Transverse colon (tissue), 4 donors: ENCODE measurements at places on chromosomes 5 and 9. TPM values are rescaled to one million over a fixed set of nuclear protein-coding genes. Genes with fewer than 3 reads are reported as not detected.

DNA sequence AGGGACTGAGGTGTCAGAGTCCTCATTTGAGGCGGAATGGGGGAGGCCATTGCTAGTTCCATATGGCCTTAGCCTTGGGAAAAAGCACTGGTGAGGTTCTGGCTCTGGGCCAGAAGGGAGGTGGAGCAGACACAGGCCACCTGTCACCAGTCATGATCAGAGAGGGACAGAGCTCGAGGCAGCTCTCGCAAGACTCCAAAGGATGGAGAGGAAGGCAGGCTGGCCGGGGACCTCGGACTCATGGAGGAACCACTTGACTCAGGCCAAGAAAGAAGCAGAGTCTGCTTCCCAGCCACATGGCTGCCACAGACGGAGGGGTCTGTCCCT is 29.2 kb upstream of the NSMF start:
- peak; percentile 27 for DNase-seq
- no peaks in the 10 kb centered on the region for H3K36me3 ChIP-seq
- H3K4me3 ChIP-seq, result no peak overlapping the region
- H3K4me1 ChIP-seq, result peaks cover 8% of the 10 kb centered on the region
- no peaks in the 10 kb centered on the region for H3K27me3 ChIP-seq
- H3K27ac ChIP-seq, result no peak overlapping the region

GRCh38 chr9:89759572-89759971 is 154.8 kb downstream of the GADD45G start:
- DNase-seq, result no peak
- no peak overlapping the region for H3K4me3 ChIP-seq
- H3K27ac ChIP-seq, result no peak overlapping the region
- H3K4me1 ChIP-seq, result no peaks in the 10 kb centered on the region
- H3K27me3 ChIP-seq, result no peaks in the 10 kb centered on the region
- no peaks in the 10 kb centered on the region for H3K36me3 ChIP-seq

The MCTP1 gene
- total RNA-seq, result 31.4 TPM

The XPA gene
- total RNA-seq, result 15.2 TPM

The TERT gene
- not detected for total RNA-seq

The ITGA2 gene
- total RNA-seq, result 1.5 TPM

- no peak overlapping the region for H3K27ac ChIP-seq
- H3K27me3 ChIP-seq, result no peaks in the 10 kb centered on the region
- no peaks in the 10 kb centered on the region for H3K4me1 ChIP-seq
- DNase-seq, result no peak
- H3K36me3 ChIP-seq, result no peaks in the 10 kb centered on the region
Measured at GRCh38 chr5:44641820-44642219, 166.9 kb upstream of the MRPS30 start.

- no peaks in the 10 kb centered on the region for H3K36me3 ChIP-seq
- no peak overlapping the region for H3K4me3 ChIP-seq
- H3K4me1 ChIP-seq, result no peaks in the 10 kb centered on the region
- DNase-seq, result no peak
- no peak overlapping the region for H3K27ac ChIP-seq
Measured at GRCh38 chr5:164868761-164869160, 1363.3 kb downstream of the MAT2B start.

DNA sequence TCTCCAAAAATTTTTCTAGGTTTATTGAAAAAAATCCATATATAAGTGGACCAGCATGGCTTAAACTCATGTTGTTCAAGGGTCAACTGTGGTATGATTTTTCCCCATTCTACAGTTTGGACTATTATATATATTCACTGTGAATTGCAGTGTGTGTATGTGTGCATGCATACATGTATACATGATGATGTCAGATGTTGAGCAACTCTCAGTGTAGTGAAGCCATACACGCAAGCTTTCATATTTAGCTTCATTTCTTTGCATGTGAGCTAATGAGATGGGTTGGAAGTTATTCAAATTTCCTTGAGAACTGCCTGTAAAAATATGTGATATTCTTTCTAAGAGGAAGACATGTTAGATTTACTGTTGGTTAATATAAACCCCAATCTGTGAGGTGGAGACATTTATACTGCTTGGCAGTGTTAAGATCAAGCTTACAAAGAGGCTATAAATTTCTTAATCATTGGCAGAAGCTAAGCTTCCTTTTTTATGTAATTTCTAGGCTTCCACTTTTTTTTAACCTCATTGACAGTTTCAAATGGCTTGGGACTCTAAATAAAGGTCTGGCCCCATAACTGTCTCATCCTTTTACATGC is 134.8 kb downstream of the GABRG2 start:
- no peak overlapping the region for H3K27ac ChIP-seq
- H3K4me1 ChIP-seq, result no peaks in the 10 kb centered on the region
- no peak for DNase-seq
- no peak overlapping the region for H3K4me3 ChIP-seq

- H3K4me1 ChIP-seq, result peaks cover 14% of the 10 kb centered on the region
- no peaks in the 10 kb centered on the region for H3K27me3 ChIP-seq
- DNase-seq, result no peak
- H3K36me3 ChIP-seq, result no peaks in the 10 kb centered on the region
- H3K4me3 ChIP-seq, result no peak overlapping the region
- no peak overlapping the region for H3K27ac ChIP-seq
Measured at GRCh38 chr5:59555596-59555995, 337.9 kb downstream of the PDE4D start.

The ADAMTS12 gene
- 0.60 TPM for total RNA-seq

DNA sequence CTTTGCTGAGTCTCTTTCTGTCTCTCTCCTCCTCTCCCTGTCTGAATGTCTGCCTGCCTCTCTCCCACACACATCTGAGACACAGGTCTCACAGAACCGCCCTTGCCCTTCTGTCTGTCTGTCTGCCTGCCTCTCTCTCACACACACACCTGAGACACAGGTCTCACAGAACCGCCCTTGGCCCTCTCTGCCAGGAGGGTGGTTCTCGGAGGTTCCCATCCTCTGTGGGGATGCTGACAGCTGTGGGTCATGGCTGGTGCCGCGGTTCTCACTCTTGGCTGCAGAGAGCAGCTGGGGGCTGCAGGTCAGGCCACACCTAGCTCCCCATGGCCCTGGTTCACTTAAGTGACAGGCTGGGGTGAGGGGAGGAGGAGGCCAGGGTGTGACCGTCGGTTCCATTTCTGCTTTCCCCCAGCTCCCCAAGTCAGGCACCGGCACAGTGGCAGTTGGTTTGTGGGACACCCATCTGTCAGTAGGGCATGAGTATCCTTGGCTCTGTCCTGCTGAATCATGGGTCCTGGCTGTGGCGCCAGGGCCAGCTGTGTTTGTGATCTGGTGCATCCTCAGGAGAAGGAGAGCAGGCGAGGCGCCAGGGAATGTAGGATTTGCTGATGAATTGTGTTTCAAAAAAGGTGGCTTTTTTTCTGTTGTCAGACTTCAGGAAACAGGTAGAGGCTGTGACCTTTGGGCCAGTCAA is 42.3 kb upstream of the CLPTM1L start:
- H3K27me3 ChIP-seq, result peaks cover 2% of the 10 kb centered on the region
- no peak for DNase-seq
- H3K4me3 ChIP-seq, result no peak overlapping the region
- H3K27ac ChIP-seq, result no peak overlapping the region
- no peaks in the 10 kb centered on the region for H3K36me3 ChIP-seq

The ORM2 gene
- total RNA-seq, result not detected

GRCh38 chr9:116653348-116654058 is 33.6 kb upstream of the TRIM32 start:
- no peaks in the 10 kb centered on the region for H3K4me1 ChIP-seq
- no peaks in the 10 kb centered on the region for H3K27me3 ChIP-seq
- no peak overlapping the region for H3K4me3 ChIP-seq
- no peak for DNase-seq

GRCh38 chr5:180121826-180122413 is 50.4 kb upstream of the RNF130 start:
- H3K27me3 ChIP-seq, result peaks cover 25% of the 10 kb centered on the region
- H3K4me3 ChIP-seq, result no peak overlapping the region
- H3K36me3 ChIP-seq, result no peaks in the 10 kb centered on the region
- DNase-seq, result no peak
- H3K4me1 ChIP-seq, result no peaks in the 10 kb centered on the region

DNA sequence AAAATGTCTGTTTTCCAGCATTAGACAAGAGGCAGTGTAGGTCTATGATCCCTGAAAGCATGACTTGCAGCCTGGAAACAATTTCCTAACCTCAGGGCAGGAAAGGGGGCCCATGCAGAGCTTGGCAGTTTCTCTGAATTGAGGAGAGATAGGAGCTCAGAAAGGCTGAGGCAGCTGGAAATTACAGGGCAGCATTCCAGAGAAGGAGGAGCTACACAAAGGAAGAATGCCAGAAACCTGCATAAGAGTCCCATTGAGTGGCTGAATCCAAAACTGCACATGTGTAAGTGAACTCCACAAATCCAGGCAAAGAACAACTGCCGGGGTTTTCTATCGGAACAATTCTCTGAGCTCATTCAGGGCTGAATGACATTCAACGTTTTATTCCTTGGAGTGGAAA is 346.8 kb downstream of the PIK3R1 start:
- no peak for DNase-seq
- no peaks in the 10 kb centered on the region for H3K36me3 ChIP-seq
- no peak overlapping the region for H3K4me3 ChIP-seq
- H3K27me3 ChIP-seq, result no peaks in the 10 kb centered on the region

DNA sequence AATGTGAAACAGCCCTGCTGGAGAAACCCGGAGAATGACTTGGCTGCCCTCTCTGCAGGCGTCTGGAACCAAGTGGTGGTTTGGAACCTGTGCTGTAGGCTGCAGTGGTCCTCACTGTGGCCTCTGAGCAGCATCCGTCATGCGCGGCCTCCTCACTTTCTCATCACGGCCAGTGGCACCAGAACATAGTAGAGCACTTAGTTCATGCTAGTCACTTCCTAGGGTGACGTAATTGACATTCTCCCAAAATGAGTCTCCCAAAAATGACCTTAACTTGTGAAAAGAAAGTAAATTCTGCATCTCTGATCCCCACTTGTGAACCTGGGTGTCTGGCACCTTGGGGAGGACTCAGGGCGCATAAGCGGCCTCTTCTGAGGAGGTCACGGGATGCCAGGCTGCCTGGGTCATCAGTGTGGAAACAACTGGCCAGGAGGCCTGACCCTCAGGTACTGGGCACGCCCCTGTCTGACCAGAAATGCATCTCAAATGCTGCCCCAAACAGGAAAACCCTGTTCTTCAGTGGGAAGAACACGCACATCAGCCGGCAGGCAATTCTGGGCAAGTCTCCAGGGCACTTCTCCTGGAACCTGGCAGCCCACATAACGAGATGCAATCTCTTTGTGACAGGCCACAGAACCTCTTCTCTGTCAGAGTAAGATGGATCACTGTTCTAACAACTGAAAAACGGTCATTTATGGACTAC is 36.6 kb upstream of the SPTLC1 start:
- no peaks in the 10 kb centered on the region for H3K27me3 ChIP-seq
- no peak overlapping the region for H3K27ac ChIP-seq
- peaks cover 7% of the 10 kb centered on the region for H3K4me1 ChIP-seq
- no peak overlapping the region for H3K4me3 ChIP-seq
- DNase-seq, result no peak
- H3K36me3 ChIP-seq, result no peaks in the 10 kb centered on the region

- no peaks in the 10 kb centered on the region for H3K36me3 ChIP-seq
- H3K4me1 ChIP-seq, result no peaks in the 10 kb centered on the region
- H3K27ac ChIP-seq, result no peak overlapping the region
- peak; percentile 37 for DNase-seq
Measured at GRCh38 chr9:7790022-7790818, 9.4 kb downstream of the DMAC1 start.

DNA sequence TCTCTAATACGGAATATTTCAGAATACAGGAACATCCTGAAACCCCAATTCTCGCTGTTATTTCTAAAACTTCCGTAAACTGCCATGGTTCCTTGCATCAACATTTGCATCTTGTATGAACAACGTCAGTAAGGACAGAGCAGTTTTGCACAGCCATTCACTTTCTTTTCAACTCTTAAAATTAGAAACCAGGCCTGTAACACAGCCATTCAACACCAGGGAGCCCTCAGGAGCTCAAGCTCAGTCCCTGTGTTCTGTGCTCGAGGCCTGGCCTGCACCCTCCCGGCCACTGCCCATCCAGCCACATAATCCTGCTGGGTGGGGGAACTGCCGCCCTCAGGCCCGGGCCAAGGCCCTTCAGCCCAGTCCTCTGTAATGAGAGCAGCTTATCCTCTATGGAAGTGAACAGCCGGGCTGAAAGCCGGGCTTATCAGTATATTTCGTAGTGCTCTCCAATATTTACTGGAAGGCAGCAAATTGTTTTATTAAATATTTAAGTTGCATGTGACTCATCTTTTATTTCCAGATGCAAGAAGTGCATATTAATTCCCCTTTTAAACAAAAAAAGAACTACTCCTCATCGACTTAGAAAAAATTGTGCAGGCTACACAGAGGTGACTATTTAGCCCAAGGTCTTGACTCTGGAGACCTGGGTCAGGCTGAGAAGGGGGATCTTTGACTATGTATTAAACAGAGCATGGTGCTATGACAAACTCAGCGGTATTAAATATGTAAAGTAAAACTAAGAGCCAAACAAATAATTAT is 33.2 kb upstream of the SLC6A3 start:
- no peaks in the 10 kb centered on the region for H3K4me1 ChIP-seq
- no peak for DNase-seq
- H3K4me3 ChIP-seq, result no peak overlapping the region
- H3K27me3 ChIP-seq, result no peaks in the 10 kb centered on the region
- H3K36me3 ChIP-seq, result no peaks in the 10 kb centered on the region

The C5orf15 gene
- 52.7 TPM for total RNA-seq

DNA sequence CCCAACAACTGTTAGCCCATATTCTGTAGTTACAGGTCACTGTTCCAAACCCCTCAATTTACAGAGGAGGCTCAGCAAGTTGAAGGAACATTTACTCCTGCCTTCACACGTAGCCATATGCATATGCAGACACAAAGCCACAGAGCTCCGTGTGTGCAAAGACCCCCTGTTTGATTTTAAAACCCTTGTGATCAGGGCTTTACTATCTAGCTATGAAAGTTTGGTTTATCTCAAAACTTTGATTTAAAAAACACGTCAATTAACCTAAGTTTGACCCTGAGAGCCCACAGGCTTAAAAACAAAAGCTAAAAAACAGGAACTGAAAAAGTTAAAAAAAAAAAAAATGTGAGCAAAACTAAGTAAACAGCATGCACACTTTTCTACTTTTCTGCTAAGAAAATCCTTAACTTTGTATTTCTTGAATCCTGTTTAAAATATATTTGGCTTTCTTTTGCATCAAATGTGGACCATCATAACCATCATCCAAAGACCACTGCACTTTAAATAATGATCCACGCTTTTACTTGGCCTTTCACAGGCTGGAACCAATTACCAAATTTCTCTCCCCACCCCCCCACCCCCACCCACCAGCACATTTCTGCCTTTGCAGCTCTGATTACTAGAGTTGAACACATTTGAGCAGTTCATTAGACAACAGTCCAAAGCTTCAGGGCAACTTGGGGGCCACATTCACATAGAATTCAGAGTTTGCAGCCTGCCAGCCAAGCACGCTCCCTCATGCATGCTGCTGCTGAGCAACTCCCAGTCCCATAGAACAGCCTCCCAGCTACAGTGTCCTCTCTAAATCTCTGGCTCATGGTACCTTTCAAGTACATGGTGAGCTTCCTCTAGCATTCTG is 128.8 kb upstream of the MAP3K1 start:
- no peak overlapping the region for H3K4me3 ChIP-seq
- H3K4me1 ChIP-seq, result no peaks in the 10 kb centered on the region
- peak; percentile 14 for DNase-seq
- H3K36me3 ChIP-seq, result no peaks in the 10 kb centered on the region
- H3K27ac ChIP-seq, result peak overlapping the region; percentile 41
- no peaks in the 10 kb centered on the region for H3K27me3 ChIP-seq
